ENCODE measurements at places on chromosomes 5 and 9.

GRCh38 chr9:82363682-82364081 lies 375.1 kb downstream of the SPATA31D1 start:
- no peak for DNase-seq

GRCh38 chr9:6829027-6829426 lies 71.3 kb downstream of the KDM4C start:
- no peak for DNase-seq

DNA sequence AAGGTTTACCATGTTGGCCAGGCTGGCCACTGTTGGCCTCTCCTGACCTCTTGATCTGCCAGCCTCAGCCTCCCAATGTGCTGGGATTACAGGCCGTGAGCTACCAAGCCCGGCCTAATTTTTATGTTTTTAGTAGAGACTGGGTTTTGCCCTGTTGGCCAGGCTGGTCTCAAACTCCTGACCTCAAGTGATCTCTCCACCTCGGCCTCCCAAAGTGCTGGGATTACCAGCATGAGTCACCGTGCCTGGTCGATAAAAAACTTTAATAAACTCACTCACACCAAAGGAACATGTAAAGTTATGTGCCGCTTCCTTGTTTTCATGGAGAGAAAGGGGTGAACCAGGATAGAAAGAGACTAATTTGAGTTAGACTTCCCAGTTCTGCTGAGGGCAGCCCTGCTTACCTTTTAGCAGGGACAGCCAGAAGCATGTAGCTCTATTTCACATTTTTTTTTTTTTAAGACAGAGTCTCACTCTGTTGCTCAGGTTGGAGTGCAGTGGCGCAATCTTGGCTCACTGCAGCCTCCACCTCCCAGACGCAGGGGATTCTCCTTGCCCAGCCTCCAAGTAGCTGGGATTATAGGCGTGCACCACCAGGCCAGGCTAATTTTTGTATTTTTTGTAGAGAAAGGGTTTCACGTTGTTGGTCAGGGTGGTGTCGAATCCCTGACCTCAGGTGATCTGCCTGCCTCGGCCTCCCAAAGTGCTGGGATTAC lies 11.4 kb upstream of the HAUS6 start:
- no peak for DNase-seq

DNA sequence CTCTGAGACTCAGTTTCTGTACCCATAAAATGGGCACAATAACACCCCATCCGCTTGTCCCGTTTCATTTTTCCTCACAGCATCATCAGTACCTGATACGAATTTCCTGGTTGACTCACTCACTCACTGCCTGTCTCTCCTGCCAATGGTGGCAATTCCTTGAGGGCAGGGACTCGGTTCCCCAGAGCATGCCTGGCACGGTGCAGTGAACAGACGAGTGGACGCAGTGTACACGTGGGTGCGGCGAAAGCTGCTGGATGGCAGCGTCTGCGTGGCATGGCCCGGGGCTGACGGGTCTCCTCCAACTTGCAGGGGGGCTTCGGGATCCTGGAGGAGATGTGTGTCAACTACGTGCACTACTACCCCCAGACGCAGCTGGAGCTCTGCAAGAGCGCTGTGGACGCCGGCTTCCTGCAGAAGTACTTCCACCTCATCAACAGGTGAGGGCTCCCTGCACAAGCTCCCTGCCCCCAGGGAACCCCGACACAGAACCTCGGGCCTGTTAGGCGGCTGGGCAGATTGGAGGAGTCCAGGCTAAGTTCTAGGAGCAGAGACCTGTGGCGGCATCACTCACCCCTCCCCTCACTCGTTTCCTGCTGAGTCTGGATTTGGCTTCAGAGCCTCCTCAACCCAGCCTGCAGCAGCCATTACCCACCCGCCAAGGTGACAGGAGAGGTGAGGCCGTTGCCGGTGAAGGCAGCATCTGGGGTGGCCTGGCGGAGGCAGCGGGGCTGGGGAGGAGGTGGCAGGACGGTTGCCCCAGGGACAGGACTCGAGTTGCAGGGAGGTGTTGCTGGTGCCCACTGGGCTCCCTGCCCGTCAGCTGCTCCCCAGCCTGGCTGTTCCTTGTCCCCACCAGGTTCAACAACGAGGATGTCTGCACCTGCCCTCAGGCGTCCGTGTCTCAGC lies 20.3 kb downstream of the DBH start:
- DNase-seq: no peak

- no peak for DNase-seq
Measured at GRCh38 chr9:124017929-124018729, 6.6 kb downstream of the LHX2 start.

GRCh38 chr5:125826214-125826613 lies 597.0 kb upstream of the GRAMD2B start:
- DNase-seq: no peak

DNA sequence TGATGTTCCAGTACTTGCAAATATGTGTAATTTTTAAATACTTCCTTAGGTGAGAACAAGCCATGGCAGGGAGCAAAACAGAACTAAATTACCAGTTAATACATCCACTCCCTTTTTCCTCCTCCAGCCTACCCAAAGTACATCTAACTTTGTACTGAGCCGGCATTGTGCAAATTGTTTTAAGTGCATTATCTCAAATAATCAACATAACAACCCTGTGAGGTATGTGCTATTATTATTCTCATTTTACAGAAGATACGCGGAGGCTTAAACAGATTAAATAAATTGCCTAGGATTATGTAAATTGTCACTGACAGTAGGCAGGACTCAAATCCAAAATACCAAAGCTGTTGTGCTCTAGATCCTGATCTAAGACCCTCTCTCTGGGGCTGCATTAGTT lies 55.5 kb upstream of the KLF4 start:
- no peak for DNase-seq

- DNase-seq: no peak
Measured at GRCh38 chr5:130708754-130709153, 456.3 kb downstream of the HINT1 start.

All from GM12878 (cell line).